ENCODE measurements at places on chromosomes 3 and 15.

GRCh38 chr15:63380808-63381282 lies 801 bp downstream of the CA12 start:
- no peak for DNase-seq

- no peak for DNase-seq
These were observed 171.7 kb downstream of the NSMCE3 start for GRCh38 chr15:29097971-29098370.

DNA sequence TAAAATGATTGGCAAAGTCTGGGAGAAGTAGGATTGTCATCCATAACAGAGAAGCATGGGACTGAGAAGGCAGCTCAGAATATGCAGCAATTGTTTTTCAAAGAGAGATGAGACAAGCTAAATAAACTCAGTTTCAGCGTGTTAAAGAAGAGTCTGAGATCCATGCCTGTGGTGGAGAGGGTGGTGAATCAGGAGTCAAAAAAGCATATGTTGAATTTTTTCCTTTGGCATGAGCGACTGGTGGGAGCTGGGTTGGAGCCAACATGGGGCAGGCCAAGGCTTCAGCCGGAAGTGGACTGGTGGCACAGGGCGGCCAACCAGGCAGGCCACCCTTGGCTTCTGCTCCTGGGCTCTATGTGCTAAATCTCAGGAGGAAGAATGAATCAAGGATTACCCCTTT lies 102.0 kb downstream of the SST start:
- no peak for DNase-seq

- no peak for DNase-seq
These were observed 11.3 kb downstream of the CX3CR1 start for GRCh38 chr3:39268549-39268900.

- DNase-seq: no peak
These were observed 93.9 kb downstream of the NAALADL2 start for GRCh38 chr3:174953068-174953467.

- DNase-seq: peak; percentile 74
These were observed 98.8 kb downstream of the ZNF621 start for GRCh38 chr3:40623567-40623966.

DNA sequence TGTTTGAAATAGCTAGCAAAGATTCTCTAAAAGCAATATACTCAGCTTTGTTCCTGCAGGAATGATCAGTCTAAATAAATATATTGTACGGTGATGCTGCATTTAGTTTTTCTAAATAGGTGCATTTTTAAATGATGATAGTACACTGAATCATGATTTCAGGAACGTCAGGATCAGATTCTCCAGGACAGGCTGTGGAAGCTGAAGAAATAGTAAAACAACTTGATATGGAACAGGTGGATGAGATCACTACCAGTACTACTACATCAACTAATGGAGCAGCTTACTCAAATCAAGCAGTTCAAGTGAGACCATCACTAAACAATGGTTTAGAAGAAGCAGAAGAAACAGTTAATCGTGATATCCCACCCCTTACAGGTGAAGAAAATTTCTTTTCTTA lies 46.3 kb upstream of the EIF3J start:
- no peak for DNase-seq

DNA sequence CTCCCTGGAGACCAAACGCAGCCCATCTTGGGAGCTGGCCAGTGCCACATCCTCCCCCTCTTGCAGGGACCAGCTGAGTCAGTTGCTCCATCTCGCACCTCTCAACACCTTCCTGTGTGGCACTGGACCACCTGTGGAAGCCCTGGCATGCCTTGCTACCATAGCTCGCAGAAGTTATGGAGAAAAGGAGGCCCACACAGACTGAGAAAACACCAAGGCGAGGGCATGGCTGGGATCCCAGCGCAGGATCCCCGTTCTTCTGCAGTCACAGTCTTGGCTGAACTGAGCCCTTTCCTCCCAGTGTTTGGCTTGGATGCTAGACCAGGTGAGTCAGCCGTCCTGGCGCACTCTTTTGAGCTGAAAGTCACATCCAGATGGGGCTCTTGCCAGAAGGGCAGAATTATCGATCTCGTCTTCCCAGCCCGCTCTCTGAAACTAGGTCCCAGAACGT lies 46.9 kb downstream of the CHRD start:
- no peak for DNase-seq

- no peak for DNase-seq
These were observed 237.9 kb downstream of the SNRPN start for GRCh38 chr15:25192651-25193050.

DNA sequence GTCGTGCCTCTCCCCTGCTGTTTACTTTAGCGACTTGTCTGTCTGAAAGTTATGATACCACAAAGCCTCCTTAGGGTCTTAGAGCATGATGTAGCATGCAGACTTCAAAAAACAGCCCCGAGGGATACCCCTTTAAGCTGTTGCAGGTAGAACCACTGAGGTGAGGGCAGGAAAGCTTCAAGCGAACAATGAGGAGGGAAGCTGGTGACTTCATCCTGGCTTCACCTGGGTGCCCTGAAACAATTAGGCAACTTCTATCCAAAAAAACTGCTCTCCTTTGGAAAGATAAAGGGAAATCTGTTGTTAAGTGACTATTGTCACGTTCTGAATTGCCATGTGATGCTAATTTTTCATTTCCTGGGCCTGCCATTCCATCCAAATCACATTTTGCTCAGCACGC lies 231.6 kb downstream of the SOX2 start:
- no peak for DNase-seq

DNA sequence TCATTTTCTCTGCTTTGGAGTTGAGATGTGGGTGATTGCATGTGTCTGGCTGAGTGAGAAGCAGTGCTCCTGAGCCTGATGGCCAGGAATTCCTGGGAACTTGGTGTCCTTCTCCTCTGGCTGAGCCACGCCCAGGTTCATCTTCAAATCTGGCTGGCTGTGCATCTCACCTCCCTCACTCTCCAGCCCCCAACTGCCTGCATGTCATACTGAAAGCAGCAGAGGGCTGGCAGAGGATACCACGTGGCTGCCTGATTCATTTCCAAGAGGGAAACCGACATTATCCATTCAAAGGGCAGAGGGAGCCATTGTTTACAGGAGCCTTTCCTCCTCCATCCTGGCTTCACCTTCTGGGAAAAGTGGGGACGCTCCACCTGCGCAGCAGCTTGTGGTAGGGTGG lies 57.4 kb downstream of the ABHD5 start:
- DNase-seq: no peak

GRCh38 chr3:97360804-97361203 lies 403.8 kb upstream of the ARL6 start:
- no peak for DNase-seq

GRCh38 chr3:52222319-52223221 lies 2.9 kb downstream of the TLR9 start:
- DNase-seq: no peak

DNA sequence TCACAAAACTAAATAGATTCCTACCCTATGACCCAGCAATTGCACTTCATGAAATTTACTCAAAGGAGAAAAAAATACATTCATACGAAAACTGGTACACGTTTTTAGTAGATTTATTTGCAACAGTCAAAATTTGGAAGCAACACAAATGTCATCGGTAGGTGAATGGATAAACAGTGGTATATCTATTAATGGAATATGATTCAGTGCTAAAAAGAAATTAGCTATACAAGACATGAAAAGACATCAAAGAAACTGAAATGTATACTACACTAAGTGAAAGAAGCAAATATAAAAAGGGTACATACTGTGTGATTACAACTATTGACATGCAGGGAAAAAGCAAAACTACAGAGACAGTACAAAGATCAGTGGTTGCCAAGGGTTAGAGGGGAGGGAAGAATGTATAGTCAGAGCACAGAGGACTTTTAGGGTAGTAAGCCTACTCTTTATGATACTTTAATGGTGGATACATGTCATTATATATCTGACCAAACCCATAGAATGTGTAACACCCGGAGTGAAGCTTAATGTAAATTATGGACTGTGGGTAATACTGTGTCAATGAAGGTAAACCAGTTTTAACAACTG lies 31.6 kb downstream of the RFX7 start:
- DNase-seq: no peak

- DNase-seq: no peak
These were observed 239.2 kb upstream of the ATP10A start for GRCh38 chr15:26102365-26102764.

- DNase-seq: no peak
These were observed 3.6 kb downstream of the FAM107A start for GRCh38 chr3:58573640-58574039.

- DNase-seq: no peak
These were observed 71.5 kb downstream of the SLC12A8 start for GRCh38 chr3:125140818-125141595.

DNA sequence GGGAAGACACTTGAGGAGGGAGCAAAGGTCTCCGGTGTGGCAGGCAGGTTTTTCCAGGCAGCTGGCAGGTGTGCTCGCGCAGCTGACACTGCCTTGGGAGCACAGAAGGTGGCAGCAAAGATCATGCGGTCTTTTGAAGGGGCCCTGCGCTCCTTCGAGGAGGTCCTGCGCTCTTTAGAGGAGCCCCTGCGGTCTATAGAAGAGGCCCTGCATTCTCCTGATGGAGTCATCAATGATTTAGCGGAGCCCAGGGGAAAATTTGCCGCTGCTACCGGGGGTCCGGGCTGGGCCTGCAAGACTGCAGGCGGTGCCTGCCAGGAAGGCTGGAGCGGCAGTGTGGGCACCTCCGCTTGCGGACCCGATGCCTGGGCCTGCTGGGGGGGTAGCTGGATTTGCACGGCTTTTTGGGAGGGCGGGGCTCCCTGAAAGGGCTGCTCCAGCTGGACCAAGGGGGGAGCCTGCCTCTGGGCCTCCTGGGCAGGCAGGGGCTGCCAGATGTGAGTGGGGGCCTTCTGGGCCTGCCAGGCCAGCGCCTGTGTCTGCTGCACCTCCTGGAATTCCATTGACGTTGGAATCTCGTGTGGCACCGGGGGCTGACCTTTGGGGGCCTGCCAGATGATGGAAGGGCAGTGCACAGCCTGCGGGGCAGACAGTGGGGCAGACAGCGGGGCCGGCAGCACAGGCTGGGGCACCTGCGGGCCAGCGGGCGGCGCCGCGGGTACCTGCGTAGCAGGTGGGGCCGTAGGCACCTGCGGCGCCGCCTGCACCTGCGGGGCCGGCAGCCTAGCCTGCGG lies 2.1 kb downstream of the MAGEL2 start:
- no peak for DNase-seq

DNA sequence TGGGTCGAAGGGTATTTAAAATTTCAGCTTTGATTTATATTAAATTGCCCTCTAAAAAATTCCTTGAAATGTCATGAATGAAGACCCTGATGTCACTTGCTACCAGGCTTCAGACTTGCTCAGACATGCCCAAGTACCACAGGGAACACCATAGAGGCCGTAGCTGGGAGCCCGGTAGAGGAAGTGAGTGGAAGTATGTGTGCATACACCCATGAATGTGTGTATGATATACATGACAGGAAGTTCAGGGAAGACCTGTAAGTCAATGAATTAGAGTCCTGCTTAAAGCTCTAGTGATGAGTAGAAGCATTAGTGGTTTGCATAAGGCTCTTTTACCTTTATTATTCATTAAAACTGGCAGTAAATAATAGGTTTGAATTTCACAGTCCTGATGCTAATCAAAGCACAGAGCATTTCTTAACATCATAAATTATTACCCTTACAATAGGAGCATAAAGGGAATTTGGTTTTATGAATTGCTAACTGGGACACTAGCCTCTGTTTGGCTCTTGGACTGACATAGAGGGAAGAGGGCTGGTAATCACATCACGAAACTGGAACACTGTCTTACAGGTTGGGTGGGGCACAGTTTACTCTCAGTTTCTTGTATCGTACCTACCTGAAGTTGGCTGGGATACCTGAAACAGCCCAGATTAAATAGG lies 144.4 kb downstream of the CHST2 start:
- peak; percentile 18 for DNase-seq

DNA sequence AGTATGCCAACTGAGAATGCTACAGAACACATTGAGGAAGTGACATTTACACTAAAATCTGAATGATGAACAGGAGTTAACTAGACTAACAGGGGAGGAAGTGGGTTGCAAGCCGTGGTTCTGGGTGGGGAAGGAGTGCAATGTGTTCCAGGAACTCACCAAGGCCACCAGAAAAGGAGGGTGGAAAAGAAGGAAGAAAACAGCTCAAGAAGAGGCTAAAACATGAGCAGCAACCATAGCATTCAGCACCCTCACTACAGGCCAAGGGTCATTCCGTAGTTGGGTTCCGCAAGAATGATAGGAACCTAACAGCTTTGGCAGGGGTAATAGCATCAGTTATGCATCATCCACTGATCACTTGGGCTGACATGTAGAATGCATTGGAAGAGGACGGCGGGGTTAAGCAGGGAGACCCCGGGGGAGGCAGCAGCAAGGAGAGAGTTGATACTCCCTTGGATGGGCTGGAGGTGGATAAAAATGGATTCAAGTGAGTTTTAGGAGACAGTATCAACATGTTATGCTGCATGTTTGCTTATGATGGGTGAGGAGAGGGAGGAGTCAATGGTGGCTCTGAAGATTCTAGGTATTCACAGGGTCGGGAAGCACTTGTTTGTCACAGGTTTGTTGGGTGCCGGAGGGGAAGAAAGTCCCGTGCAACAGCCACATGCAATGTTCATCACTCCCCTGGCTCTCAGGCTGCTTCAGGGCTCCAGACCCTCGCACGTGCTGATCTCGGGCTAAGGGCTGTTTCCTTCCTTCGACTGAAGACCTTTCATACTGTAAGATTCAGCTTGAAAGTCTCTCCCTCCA lies 53.2 kb downstream of the LIPC start:
- DNase-seq: peak; percentile 85

DNA sequence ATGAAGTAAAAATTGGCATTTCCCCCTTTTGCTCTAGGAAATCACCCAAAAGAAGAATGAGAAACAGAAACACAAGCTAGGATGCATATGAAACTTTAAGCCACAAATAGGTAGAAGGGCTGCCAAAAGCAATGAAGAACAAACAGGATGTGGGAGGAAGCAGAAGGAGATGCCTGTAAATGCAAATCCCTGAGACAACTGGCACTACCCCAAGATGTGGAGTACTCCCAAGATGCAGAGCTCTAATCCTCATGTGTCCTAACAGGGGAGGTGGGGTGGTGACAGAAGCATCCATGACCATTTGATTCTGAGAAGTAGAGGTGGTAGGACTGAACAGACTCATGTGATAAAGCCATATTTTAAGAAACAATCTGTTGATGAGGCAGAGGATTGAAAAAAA lies 31.9 kb upstream of the ZNF280D start:
- peak; percentile 31 for DNase-seq

DNA sequence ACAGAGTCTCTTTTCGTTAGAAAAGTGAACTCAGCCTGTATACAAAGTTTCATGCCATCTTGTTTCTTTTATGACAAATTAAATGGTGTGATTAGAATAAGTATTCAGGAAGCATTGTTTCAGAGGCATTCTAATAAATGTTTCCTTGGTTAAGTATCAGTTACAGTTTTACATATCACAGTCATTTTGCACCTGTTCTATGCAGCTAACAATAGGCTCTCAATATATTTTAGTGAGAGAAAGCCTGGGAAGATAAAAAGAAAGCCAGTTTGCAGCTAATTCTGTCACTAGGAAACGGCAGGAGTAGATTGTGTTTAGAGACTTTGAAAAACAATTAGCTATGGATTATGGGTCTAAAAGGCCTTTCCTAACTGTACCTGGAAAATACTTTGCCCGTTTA lies 252.8 kb downstream of the ZIC1 start:
- no peak for DNase-seq

DNA sequence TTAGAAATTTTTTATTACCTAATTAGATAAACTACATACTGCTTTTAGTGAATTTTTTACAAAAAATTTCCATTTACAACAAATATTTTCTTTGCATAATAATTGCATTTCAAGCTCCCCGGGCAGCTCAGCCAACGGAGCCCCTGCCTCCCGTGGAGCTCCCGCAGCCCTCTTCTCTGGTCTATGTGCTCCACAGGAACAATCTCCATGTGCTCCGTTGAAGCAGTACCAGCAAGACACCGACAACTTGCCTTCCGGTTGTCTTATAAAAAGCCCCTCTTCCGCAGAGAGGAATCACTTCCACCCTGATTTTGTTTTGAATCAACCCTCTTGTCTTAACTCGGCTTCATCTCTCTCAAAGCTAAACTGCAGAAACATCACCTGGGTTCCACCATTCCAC lies 46.9 kb upstream of the CHD2 start:
- no peak for DNase-seq

All from GDM1 (cell line).